ENCODE measurements at places on chromosomes 11 and 22.

GRCh38 chr11:133943950-133944698 lies 12.6 kb downstream of the IGSF9B start:
- DNase-seq = no peak

DNA sequence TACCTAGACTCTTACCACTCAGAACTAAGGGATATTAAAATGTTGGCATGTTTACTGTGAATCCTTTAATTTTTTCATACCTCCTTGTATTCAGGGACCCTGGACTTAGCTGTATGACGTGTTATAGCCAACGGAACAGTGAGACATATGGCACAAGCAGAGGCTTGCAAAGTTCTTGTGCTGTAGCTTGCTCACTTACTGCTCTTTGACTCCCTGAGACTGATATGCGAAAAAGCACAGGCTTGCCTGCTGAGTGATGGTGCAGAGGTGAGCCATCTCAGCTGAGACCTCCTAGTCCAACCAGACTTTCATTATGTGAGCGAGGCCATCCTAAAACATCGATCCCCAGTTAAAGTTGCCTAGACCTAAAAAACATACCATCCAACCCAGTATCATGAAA lies 811.0 kb downstream of the METTL15 start:
- DNase-seq = no peak

- no peak for DNase-seq
Observed at GRCh38 chr22:17729561-17729960, 44.7 kb downstream of the BID start.

DNA sequence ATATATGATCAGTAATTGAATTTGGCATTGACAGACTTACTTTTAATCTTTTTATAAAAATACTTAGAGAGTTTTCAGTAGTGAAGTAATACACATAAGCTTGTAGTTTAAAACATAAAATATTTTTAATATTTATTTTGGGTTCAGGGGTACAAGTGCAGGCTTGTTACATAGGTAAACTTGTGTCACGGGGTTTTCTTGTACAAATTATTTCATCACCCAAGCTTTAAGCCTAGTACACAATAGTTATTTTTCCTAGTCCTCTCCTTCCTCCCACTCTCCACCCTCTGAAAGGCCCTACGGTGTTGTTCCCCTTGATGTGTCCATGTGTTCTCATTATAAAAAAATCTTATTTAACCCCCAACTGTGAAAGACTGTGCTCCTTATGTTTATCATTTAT lies 1397.8 kb upstream of the RAG2 start:
- DNase-seq = no peak

DNA sequence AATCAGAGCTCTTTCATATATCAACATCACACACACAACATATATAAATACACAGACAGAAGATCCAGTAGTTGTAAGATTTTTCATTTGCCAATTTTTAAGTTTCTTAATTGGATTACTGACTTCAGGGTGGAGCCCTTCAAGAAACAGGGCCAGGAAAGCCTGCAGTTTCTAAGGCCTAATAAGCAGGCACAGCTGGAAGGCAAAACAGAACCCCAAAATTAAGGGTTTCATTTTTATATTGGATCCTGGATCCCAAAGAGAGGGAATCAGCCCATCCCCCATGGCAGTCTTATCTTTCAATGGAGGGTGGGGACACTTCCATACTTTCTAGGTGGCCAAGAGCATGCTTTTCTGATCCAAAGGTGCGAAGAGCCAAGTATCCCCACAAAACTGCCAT lies 4.7 kb upstream of the C1QTNF6 start:
- no peak for DNase-seq

DNA sequence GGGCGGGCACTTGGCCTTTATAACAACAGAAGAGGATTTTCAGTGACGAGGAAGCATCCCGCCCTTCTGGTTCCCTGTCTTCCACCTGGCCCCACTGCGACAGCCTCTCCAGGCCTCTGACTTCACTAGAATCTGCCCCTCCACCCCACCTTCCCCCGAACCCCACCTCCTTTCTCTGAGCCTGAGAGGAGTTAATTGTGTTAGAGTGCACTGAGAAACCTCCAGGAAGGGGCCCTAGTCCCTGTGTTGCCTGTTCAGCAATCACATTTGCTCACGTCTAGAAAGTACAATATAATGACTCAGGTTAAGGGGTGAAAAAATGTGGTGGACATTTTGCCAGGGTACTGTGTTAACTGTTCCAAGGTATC lies 38.8 kb downstream of the PTPRJ start:
- no peak for DNase-seq

DNA sequence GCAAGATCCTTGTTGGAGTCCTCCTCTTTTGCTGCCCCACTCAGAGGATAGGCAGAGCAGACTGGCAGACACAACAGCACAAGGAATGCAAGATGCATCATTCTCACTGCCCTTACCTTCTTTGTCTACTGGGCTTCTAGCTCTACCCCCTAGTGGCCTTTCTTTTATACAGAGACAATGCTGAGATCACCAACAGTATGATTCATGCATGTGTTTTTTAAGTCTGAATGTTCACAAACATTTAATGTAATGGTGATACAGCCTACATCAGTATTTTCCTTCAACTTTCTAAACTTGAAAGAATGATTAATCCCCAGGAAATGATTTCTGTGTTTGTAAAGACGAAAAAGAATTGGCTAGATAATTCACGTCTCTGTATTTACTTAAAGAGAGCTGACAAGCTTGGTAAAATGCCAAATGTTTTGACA lies at the start of gene MMP10:
MMP10 (minus strand) TSS at position 138 of the 428 bp plus-strand sequence; CDS start at position 101, 37 bp downstream.
- no peak for DNase-seq

GRCh38 chr11:132125988-132126871 lies 755.8 kb downstream of the NTM start:
- DNase-seq = no peak

Measured in T-helper 9 cell (primary cell).